ENCODE measurements at places on chromosomes 11 and 22.

DNA sequence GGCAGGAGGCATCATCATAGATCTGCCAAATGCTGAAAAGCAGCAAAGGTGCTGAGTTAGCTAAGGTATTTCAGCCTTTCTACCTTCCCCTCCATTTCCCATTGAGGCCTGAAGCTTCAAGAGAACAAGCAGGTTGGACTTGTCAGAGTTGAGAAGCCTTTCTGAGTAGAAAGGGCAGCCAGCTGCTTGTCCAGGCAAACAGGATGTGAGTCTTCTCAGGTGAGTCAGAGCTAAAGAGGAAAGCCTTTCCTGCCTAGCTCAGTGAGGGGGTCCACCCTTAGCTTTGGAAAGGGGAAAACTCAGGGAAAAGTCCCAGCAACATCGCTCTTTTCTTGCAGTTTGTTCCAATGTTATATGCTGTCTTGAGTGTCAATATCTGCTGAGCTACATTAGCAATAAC, 13.2 kb upstream of the MPZL2 start:
- no peak for DNase-seq

DNA sequence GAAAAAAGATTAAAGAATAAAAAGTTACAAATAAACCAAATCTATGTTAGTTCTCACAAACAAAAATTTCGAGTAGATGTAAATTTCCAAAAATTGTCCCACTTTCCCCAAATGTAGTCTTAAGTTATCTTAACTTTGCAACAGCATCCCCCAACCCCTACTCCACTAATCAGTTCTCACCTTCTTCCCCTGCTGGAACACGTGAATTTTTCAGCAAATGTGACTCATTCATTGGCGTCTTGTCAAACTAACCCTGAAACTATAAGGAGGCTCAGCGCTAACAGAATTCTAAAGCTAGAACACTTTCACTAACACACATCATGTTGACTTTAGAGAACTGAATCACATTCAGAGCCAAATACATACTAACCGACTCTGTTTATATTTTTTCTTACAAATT, 46.1 kb downstream of the PHF21A start:
- DNase-seq: no peak

GRCh38 chr22:41242396-41243117, 1.8 kb upstream of the CHADL start:
- no peak for DNase-seq

GRCh38 chr11:69299023-69299461, 5.1 kb downstream of the MYEOV start:
- no peak for DNase-seq

GRCh38 chr22:44870021-44870420, 117.6 kb downstream of the ARHGAP8 start:
- no peak for DNase-seq

- peak; percentile 31 for DNase-seq
Measured at GRCh38 chr22:49930596-49931412, 12.4 kb downstream of the CRELD2 start.

DNA sequence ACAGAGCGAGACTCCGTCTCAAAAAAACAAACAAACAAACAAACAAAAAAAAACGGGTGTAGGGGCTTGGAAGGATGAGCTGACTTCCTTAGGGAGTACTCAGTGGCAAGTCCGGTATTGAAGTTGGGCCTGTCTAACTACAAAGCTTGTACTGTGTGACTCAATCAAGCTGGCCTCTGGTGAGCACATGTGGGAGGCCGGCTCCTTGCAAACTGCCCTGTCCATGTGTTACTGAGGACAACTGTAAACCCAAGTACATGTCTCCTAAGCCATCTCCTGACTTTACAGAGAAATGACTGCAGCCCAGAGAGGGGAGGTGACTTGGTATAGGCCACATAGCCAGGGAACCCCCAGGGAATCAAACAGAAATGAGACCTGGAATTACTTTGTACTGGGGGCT, 11.6 kb downstream of the RIBC2 start:
- no peak for DNase-seq

GRCh38 chr11:43790444-43790794, 90.2 kb upstream of the ALKBH3 start:
- no peak for DNase-seq

DNA sequence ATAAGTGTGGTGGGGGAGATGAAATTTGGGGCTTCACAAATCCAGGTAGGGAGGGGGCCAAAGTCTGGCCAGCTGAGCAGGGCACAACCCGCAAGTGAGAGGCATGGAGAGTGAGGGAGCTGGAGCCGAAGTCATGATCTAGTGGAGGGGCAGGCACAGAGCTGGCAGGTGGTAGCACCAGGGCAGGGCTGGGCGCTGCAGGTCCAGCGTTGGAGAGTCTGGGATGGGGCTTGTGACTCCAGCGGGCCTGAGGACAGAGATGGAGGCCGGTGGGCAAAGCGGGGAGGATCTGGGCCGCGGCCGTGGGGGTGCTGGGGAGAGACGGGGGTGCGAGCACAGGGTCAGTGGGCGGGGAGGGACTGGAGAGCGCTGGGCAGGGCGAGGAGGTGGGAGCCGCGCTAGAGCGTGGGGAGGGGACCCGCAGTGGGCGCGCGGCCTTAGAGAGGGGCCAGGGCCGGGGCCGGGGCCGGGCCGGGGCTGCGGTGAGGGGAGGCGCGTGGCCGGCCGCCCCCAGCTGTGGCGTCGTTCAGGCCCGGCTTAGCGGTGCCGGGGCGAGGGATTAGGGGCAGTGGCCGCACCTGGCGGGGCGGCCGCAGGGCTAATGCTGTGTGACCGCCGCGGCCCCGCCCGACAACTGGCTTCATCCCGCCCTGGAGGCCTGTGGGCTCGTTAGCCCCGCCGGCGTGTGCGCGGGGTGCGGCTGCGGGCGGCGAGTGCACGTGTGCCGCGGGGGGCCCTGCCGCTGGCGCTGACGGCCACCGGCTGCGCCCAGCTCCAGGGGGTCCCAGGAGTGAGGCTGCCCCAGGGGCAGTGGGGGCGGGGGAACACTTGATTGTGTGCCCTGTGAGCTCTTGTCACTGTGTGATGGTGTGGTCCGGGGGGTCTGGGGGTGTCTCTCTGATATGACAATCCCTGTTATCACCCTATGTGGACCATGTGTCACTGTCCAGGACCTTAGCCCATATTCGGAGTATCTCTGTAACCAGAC, 23.6 kb upstream of the MYOD1 start:
- no peak for DNase-seq

DNA sequence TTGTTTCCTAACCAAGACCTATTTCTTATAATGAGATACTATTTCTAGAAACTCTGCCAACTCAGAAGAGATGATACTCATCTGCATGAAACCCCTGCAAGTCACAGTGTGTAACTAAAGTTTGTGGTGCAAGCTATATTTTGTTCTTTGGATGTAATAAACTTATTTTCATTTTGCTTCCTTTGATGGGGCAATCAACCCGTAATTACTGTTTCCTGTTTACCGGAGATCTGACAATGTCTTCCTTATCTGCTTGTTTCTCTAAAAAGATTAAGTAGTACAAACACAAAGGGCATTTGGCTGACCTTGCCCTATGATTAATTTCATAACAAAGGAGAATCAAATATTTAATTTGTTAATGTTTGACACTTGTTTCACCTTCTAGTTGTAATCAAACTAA, 846.6 kb upstream of the ANO3 start:
- no peak for DNase-seq

DNA sequence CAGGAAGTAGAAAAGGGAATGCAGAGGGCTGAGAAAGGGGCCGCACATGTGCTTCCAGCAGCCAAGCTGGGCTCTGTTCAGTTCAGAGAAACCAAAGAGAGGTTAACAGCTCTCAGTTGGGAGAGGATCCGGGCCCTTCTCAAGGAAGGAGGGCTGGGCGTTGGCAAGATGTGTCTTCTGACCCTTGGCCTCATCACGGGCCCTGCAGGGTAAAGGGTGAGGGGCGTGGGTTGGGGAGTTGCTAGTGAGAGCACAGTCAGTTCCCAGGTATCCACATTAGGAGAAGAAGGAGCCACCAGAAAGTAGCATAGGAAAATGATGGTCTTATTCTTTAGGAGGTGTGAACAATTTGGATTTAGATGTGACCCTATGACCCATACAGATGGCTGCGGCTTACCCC, 73.0 kb downstream of the OSBP2 start:
- DNase-seq: no peak

DNA sequence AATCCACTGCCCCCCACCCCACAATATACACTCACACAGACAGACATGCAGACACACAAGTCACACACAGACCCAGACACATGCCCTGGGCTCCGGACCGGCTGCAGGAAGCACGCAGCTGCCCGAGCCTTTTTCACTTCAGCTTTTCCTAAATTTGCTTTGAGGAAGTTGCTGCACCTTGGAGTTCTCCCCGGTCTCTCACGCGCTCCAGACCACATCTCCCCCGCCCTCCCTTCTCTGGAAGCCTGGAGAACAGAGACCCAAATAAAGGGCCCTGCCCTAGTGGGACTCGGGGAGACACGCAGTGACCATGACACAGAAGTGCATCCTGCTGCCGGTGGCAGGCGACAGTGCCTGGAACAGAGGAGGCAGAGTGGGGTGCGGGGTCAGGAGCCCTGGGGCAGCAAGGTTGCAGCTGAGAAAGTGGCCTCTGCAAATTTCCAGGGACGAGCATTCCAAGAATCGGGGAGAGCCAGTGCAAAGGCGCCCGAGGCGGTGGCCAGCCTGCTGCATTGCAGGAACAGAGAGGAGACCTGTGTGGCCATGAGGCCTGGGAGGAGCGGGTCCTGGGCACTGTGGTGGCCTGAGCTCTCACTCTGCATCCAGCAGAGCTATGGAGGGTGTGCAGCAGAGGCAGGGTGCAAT, 19.1 kb downstream of the RPL3 start:
- peak; percentile 53 for DNase-seq

GRCh38 chr22:37497062-37497599, 10.9 kb upstream of the MFNG start:
- DNase-seq: no peak

DNA sequence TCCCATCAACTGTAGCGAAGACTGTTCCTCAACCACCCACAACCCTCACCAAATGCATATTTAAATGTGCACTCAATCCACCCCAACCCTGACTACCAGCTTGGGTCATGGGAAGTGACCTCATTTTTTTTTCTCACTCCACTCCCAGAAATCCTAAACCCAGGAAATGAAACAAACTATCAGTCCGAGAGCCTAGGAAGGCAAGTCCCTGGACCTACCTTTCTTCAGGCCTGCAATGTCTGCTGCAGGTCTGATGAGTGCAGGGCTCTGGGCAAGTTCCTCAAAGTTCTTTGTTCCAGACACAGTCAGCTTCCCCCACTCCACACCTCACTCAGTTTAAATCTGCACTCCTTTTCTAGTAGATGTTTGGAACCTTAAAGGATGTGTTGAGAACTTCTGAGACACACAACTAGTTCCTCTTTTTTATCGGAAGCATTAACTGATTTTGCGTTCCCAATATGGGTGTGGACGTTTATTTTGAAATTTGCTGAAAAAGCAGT, at the start of gene MS4A4E:
MS4A4E (minus strand) TSS at position 398 of the 500 bp plus-strand sequence. CDS start 13,082 bp downstream, outside the sequence.
- no peak for DNase-seq

DNA sequence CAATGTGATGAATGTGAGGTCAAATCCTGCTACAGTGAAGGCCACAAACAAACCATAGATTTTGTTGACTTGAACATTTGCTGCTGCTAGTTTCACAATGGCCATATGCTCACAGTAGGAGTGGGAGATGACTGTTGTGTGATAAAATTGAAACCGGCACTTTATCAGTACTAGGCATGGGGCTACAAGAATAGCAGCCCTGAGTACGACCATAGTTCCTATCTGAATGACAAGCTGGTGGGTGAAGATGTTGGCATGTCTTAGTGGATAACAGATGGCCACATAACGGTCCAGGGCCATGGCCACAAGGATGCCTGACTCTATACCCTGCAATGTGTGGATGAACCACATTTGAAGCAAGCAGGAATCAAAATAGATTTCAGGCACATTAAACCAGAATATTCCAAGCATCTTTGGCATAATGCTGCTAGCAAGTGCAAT, 2.8 kb downstream of the OR52A1 start:
- DNase-seq: no peak

DNA sequence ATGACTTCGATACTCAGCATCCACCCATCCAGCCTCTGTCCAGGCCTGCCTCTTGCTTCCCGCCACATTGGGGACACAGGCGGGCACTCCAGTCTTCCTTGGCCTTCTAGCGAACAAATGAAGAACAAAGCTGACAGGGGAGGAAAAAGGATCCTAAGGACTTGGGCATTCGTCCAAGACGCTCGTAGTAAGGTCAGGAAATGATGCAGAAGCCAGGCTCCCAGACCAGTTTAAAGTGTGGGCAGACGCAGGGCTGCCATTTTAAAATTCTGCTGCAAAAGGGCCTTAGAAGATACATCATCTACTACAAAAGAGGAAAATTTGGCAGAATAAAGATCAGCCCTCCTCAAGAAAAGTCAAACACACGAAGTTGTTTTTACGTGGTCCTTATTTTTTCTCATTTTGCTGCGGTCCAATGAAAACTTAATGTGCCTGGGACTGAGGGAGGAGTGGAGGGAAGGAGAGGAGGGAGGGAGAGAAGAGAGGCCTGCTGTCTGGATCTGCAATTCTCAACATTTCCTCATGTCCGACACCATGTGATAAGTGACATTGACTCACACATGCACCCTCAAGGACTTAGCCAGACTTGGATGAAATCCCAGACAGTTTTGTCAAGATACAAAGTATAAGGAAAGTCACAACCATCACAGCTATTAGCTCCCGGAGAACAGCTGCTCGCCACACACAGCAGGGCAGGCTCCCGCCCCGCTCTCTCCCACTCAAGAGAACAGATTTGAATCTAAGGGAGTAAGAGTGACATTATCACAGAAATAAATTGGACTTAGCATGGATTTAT, 5.7 kb downstream of the DNAL4 start:
- DNase-seq: no peak

- no peak for DNase-seq
Measured at GRCh38 chr11:12272821-12273617, 104.4 kb upstream of the PARVA start.

- no peak for DNase-seq
Measured at GRCh38 chr11:78977009-78977408, 402.3 kb upstream of the NARS2 start.

GRCh38 chr11:123069908-123070821, 8.2 kb upstream of the HSPA8 start:
- no peak for DNase-seq

- no peak for DNase-seq
Measured at GRCh38 chr11:113394919-113395318, 7.3 kb downstream of the ANKK1 start.

DNA sequence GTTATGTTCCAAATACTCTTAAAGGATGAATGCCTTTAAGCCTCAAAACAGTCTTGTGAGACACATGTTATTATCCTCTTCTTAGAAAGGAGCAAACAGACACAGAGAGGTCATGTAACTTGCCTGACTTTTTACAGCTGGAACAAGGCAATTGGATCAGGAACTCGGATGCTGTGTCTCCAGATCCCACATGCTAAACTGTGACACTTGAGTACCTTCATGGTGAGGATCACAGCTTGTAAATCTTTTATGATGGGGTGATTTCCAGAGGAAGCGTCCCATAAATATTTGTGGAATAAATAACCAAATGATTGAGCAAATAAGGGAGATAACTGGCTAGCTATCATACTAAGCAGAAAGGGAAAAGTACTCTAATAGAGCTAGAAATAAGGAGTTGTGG, 171.2 kb downstream of the C11orf91 start:
- DNase-seq: no peak

GRCh38 chr11:68440224-68440623, 20.3 kb upstream of the PPP6R3 start:
- no peak for DNase-seq

- DNase-seq: no peak
Measured at GRCh38 chr11:83648610-83649527, 362.7 kb upstream of the CCDC90B start.
